ENCODE measurements at places on chromosomes 2 and 18.

DNA sequence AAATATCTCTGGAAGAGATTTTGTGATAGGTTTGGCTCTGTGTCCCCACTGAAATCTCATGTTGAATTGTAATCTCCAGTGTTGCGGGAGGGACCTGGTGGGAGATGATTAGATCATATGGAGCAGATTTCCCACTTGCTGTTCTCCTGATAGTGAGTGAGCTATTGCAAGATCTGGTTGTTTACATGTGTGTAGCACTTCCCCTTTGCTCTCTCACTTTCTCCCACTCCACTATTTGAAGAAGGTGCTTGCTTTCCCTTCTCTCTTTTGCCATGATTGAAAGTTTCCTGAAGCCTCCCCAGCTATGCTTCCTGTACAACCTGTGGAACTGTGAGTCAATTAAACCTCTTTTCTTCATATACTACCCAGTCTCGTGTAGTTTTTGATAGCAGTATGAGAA lies 97.0 kb upstream of the FN1 start:
- DNase-seq, result no peak

GRCh38 chr18:59835605-59836379 lies 64.0 kb upstream of the PMAIP1 start:
- DNase-seq, result no peak

GRCh38 chr2:72115110-72116080 lies 32.3 kb downstream of the CYP26B1 start:
- DNase-seq, result no peak

- no peak for DNase-seq
Observed at GRCh38 chr2:89833780-89834117, 1142.3 kb downstream of the RPIA start.

DNA sequence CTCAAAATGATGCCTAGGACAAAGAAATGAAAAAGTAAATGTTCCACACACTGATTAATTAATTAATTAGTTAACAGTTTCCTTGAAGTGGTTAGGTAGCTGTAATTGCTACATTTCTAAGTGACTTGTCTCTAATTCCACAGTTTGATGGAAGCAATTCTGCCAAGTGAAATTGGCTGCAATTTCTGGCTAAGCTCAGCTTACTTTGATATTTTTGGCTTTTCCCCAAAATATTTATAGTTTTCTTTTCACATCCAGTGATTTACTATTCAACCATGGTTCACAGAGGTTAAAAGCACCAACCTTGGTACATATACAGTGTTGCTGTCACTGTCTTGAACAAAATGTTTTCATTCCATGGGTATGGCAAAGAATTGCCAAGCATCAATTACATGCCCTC lies 459.5 kb upstream of the CDH20 start:
- no peak for DNase-seq

- DNase-seq, result no peak
Observed at GRCh38 chr18:46008531-46008930, 41.4 kb upstream of the EPG5 start.

DNA sequence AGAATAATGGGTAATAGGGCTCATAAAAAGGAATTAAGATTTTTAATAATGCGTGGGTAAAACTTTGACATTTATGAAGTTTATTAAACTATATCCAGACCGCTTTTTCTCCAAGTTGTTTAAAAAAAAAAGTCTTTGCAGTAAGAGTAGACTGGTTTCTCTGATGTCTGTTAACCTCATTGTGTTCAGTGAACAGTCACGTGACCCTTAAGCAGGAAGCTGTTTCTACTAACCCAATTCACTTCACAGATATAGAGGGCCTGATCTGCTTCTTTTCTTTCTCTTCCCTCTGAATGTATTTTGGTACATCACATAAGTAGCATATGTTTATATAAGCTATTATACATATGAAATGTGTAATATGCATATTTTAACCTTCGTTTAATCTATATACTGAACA lies 1011.3 kb upstream of the CELF4 start:
- DNase-seq, result no peak

DNA sequence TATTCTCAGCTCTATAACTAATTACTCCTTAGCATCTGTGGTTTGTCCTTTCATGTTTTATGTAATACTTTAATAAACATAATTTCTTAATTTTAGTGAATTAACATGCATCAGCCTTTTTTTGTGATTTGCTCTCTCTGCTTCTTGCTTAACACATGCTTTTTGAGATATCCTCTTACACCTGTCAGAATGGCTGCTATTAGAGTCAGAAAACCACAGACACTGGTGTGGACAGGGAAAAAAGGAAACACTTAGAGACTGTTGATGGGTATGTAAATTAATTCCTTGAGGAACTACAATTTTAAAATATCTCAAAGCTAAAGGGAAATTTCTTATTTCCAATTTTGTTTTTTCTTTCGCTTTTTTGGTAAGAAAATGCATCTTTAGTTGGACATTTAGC lies 549.0 kb downstream of the ZNF804A start:
- DNase-seq, result no peak

DNA sequence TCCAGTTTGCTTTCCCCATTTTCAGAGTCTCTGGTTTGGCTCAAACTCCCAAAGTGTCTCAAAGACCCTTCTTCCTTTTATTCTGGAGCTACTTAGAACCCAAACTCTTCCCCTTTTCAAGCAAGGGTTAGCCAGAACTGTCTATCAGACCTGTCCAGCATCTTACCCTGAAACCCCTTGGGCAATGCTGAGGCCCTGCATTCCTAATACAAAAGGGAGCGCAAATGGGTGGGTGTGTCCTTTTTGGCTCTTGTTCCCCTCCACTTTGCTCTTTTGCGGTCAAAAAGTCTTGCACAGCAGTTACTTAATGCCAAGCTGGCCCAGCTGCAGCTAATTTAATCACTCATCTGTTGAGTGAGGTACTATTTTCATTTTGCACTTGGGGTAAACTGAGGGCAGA lies 231.2 kb upstream of the FOSL2 start:
- DNase-seq, result no peak

DNA sequence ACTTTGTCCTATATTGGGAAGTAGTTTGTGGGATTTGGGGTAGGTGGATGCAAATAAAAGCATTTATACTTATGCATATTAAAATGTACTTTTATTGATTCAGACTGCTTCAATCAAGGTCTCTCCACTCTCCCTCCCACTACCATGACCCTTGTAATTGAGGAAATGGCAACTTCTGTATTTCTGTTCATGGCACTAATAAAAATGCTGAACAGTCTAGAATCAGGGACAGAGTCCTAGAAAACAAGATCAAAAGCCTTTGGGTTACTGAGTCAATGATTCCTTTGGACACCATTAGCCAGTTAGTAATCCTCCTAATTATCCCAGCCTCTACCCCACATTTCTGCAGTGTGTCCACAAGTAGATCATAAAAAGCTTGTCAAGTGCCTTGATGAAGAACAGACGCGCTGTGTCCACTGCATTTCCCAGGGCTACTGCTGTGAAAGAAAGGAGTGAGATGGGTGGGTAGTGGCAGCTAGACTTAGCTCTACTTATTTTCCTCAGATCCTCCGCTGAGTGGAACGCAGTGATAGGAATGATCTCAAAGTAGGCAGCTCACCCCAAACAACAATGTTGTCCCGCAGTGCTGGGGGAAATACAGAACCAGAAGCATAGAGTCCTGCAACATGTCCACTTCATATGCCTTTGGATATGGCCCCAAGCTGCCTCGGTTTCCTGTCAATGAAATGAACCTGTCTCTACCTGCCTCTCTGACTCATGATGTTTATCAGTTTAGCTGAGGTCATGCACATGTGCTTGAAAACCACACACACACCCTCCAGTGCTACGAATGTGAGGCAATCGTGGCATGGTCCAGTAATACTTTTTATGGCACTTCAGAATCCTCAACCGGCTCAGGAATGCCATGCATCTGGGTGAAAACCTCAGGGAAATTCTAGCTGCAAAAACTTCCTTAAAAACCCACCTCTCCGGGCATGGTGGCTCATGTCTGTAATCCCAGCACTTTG lies 115.5 kb downstream of the COL6A3 start:
- no peak for DNase-seq

- DNase-seq, result no peak
Observed at GRCh38 chr2:171512014-171512413, 10.3 kb upstream of the CYBRD1 start.

GRCh38 chr2:118046634-118047210 lies 32.9 kb upstream of the CCDC93 start:
- no peak for DNase-seq

DNA sequence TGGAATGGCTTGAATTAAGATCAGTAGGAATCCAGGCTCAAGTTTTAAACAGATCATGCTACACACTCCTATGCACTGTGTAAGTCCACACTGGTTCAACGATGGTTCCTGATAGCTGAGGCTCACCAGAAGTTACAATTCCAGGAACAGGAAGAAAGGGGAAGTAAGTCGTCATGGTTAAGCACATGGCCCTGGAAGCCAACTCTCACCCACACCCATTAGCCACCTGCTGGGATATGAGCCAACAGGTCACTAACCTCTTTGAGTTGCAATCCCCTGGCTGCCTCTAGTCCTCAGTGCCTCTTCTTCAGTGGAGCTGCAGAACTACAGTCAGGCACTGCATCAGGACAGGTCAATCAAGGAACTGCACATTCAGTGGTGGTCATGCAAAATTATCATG lies 133.5 kb downstream of the TMEM182 start:
- DNase-seq, result no peak

GRCh38 chr2:69735686-69736085 lies 6.2 kb upstream of the ANXA4 start:
- DNase-seq, result no peak

DNA sequence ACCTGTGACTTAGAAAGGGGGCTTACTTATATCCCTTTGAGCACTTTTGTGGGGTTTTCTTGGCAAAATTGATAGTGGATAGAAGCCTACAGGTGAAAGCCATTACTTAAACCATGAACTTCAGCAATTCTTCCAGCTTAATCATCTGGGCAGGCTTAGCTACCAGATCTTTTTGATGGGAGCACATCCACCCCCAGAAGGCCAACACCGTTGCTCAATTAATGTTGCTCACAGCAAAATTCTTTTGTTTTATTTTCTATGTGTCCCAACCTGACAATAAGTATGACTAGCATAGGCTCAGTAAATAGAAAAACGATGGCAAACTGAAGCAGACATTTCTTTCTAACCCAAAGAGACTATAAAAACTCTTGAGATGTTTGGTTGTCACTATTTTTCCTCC lies 269.4 kb upstream of the TCF4 start:
- no peak for DNase-seq

DNA sequence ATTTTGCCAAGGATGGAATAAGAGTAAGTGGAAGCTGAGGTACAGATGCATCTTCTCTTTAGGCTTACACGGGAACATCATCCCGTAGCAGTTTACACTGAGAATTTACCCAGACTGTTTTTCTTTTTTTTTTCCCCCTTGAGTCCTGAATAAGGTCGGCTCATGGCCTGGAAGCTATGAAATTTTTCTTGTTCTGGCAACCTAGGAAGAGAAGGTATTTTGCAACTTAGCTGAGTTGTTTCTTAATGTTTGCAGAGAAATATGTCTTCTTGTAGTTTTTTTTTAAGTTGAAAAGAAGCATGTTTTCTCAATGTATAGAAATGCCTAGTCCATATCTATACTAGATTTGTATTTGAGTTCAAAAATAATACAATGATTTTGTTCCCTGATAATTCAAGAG lies 712.5 kb downstream of the TDRD15 start:
- DNase-seq, result no peak

DNA sequence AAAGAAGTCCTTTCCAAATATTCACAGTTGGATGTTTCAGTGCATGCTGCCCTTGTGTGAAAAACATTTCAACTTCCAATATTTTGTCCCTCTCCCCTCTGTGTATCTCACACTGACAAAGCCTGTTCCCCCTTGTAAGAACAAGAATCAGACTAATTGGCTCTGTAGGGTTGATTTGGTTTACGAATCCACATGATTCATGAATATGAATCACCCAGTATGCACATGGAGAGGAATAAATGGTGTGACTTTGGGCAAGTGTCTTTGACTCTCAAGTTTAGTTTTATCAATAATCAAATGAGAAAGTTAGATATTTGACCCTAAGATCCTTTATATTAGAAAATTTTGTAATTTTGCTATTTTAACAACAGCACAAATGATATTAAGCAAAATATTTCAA lies 9.3 kb upstream of the CDH20 start:
- no peak for DNase-seq

DNA sequence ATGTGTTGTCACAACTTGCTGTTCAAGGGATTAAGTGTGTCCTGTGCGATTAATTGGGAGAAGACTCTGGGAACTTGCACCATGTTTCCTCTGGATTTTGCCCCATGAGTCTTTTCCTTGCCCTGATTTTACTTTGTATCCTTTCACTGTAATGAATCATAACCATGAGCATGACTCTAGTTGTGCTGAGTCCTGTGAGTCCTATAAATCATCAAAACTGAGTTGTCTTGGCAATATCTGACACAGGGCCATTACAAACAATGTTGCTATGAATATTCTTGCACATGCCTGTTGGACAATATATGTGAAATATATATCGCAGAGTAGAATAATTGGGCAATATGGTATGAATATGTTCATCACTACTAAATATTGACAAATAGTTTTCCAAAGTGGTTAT lies 56.5 kb upstream of the COL5A2 start:
- no peak for DNase-seq

DNA sequence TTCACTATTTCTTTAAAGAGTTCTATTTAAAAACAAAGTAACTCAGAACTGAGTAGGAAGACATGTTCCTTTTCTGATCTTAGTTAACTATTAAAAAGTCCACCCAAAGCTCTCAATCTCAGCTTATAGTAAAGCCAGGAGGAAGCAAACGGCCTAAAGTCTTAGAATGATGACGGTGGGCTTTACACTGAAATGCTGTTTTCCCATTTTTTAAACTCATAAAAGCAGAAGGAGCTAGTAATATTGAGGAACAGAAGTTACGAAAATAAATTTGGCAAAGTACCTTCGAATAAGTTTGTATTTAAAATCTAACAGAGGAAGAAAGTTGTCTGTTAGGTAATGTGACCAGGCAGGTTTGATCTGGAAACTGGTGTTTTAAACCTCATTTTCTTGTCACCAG lies 111.1 kb downstream of the ZNF532 start:
- no peak for DNase-seq

DNA sequence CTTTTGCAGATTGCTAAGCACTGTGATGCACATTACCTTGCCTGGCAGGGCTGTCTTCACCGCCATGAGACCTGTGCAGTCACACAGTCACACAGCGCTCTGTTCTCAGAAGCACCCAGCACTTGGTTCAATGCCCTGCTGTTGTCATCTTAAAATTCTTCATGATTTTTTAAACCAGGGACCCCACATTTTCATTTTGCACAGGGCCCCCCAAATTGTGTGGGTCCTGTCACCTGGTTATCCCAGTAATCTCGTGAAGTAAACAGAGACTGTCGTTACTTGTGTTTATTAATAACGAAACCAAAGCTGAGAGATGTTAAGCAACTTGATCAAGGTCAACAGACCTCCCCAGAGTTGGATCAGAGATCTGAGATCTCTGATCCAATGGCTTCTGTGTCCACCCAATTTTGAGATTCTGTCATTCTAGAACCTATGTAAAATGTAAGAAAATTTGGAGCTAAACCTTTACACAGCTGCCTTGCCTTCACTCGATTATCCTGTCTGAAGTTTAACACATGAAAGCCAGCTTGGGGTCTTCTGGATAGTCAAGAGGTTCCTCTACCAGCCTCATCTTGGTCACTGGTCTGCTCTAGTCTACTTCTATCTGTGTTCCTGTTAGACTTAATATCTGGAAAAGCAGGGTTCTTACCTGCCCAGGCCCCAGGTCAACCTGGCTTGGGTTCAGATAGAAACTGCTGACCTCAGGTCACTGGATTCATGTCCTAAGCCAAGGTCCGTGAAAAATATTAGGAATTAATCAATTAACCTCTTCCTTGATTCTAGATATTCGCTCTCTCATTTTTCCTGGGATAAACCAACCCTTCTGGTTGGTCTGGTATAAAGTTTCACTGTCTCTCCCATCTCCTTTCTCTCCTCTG lies 13.7 kb upstream of the TTC39C start:
- DNase-seq, result no peak
